ENCODE measurements at places on chromosomes 12 and 14. TPM values are rescaled to one million over a fixed set of nuclear protein-coding genes. Genes with fewer than 3 reads are reported as not detected.
A peak's percentile ranks its signal among the peaks of the same experiment; 100 is the strongest.

GRCh38 chr14:55028476-55028875, 1.4 kb downstream of the SOCS4 start:
- H3K4me1 ChIP-seq, result peaks cover 45% of the 10 kb centered on the region
- no peak for DNase-seq
- peak overlapping the region; percentile 98 for H3K4me3 ChIP-seq

DNA sequence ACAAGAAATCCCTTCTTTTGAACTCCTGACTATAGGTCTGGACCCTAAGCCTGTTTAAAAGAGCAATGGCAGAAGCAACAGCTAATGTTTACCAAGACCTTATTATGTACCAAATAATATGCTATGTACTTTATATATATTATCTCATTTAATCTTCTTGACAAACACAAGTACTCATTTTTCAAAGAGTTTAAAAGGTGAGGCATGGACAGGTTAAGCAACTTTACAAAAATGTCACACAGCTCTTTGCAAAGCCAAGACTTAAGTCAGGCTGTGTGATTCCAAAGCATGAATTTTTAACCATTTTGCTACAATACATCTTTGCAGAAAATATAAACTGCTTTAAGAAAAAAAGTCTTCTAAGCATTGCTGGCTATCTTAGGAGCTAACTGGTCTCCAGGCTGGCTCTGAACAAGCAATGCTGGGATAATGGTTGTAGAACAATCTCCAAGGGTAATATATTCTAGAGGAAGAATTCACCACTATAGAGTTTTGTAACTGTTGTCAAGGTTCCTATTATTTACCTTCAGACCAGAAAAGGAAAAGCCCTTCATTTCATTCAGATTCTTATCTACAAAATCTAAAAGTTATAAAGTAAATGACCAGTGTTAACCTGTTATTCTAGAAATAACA, 22.1 kb downstream of the SYNJ2BP start:
- H3K36me3 ChIP-seq, result peaks cover 17% of the 10 kb centered on the region
- H3K4me3 ChIP-seq, result no peak overlapping the region
- no peak for DNase-seq

PUS7L gene
- 18.7 TPM for total RNA-seq

- H3K27ac ChIP-seq, result no peak overlapping the region
- DNase-seq, result no peak
- peaks cover 3% of the 10 kb centered on the region for H3K27me3 ChIP-seq
- no peak overlapping the region for H3K4me3 ChIP-seq
Measured at GRCh38 chr12:66627988-66628317, 50.9 kb downstream of the GRIP1 start.

CHGA gene
- total RNA-seq, result not detected

GRCh38 chr12:46369095-46369473, 3.5 kb downstream of the SLC38A2 start:
- peak overlapping the region; percentile 99 for H3K27ac ChIP-seq
- H3K36me3 ChIP-seq, result peaks cover 78% of the 10 kb centered on the region
- H3K27me3 ChIP-seq, result peaks cover 4% of the 10 kb centered on the region
- H3K4me1 ChIP-seq, result peaks cover 67% of the 10 kb centered on the region
- peak overlapping the region; percentile 96 for H3K4me3 ChIP-seq
- no peak for DNase-seq

DNA sequence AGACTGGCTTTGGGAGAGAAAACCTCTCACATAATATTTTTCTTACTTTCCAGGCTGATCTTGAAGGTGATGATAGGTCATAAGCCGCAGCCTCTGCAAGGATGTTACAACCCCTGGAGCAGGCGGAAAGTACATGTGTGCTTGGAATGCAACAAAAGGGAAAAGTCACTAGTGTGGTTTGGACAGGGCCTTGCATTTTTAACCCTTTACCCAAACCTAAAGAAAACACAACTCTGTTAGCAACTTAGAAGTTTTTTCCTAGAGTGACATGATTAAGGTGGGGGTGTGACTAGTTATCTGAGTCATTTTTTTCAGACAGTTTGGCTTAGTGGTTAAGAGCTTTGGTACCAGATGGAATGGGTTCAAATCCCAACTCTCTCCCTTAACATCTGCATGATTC, 97.0 kb downstream of the TMEM30B start:
- H3K27ac ChIP-seq, result no peak overlapping the region
- DNase-seq, result no peak
- no peak overlapping the region for H3K4me3 ChIP-seq
- H3K4me1 ChIP-seq, result peaks cover 11% of the 10 kb centered on the region

- no peaks in the 10 kb centered on the region for H3K4me1 ChIP-seq
- no peak overlapping the region for H3K4me3 ChIP-seq
- DNase-seq, result no peak
Measured at GRCh38 chr12:81208187-81208911, 130.5 kb downstream of the ACSS3 start.

DNA sequence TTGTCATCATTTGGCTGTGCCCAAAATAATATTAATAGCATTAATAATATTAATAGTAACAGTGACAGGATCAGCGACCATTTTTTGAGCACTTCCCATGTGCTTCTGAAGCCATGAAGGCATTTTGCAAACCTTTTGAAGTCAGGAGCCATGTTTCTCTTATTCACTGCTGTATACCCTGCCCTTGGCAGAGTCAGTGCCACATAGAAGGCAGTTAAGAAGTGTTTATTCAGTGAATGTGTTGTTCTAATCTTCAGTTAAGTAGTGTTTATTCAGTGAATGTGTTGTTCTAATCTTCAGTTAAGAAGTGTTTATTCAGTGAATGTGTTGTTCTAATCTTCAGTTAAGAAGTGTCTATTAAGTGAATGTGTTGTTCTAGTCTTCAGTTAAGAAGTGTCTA, 319.7 kb upstream of the NAV3 start:
- H3K4me1 ChIP-seq, result no peaks in the 10 kb centered on the region
- H3K27me3 ChIP-seq, result no peaks in the 10 kb centered on the region
- no peak overlapping the region for H3K4me3 ChIP-seq
- no peaks in the 10 kb centered on the region for H3K36me3 ChIP-seq

RPS6KL1 gene
- 4.1 TPM for total RNA-seq

MAP3K9 gene
- total RNA-seq, result 8.0 TPM

SLC2A14 gene
- total RNA-seq, result 0.29 TPM

KCNA1 gene
- not detected for total RNA-seq

DNA sequence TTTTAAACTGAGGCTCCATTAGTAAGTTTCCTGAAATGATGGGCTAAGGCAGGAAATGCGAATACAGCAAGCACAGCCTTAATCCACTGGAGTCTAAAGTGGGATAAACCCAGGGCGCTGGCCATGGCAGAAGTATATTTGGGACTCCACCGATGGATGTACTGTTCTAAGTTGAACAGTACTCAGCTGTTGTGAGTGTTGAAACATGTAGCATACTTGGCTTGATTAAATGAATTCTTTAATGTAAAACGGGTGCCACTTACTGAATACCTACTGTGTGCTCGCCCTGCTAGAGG, 996 bp downstream of the SSPN start:
- no peaks in the 10 kb centered on the region for H3K36me3 ChIP-seq
- H3K4me1 ChIP-seq, result peaks cover 2% of the 10 kb centered on the region
- no peak overlapping the region for H3K4me3 ChIP-seq
- DNase-seq, result no peak

GRCh38 chr12:20364501-20364900, 3.8 kb upstream of the PDE3A start:
- H3K4me1 ChIP-seq, result peaks cover 3% of the 10 kb centered on the region
- H3K27ac ChIP-seq, result no peak overlapping the region
- peaks cover 19% of the 10 kb centered on the region for H3K27me3 ChIP-seq
- no peak overlapping the region for H3K4me3 ChIP-seq

DNA sequence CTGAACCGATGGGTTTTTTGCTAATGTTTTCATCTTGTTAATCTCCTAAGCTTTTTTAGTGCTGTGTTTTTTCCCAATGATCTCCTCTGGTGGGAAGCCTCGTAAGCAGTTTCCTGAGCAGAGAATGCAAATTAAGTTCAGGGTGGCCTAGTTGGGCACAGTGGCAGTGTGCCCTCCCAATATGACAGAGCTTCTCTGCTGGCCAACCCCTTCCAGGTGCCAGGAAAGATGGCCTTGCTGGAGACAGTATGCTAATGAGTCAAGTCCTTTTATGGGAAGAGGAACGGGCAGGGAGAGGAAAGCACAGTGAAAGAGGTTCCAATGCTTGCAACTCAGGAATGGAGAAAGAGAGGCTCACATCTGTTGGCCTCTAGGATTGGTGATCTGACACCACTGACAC, 115.8 kb downstream of the GCH1 start:
- H3K4me1 ChIP-seq, result peaks cover 4% of the 10 kb centered on the region
- DNase-seq, result no peak
- H3K36me3 ChIP-seq, result no peaks in the 10 kb centered on the region
- H3K27ac ChIP-seq, result no peak overlapping the region
- no peaks in the 10 kb centered on the region for H3K27me3 ChIP-seq

KIF26A gene
- total RNA-seq, result 0.65 TPM

GRCh38 chr12:70686907-70687306, 49.7 kb upstream of the PTPRB start:
- no peak overlapping the region for H3K27ac ChIP-seq
- no peaks in the 10 kb centered on the region for H3K4me1 ChIP-seq
- peaks cover 4% of the 10 kb centered on the region for H3K27me3 ChIP-seq

ZNF10 gene
- total RNA-seq, result 7.2 TPM

TEX52 gene
- total RNA-seq, result 0.36 TPM

ZDHHC22 gene
- not detected for total RNA-seq

C14orf39 gene
- not detected for total RNA-seq

- H3K27ac ChIP-seq, result no peak overlapping the region
- no peaks in the 10 kb centered on the region for H3K36me3 ChIP-seq
- peaks cover 19% of the 10 kb centered on the region for H3K4me1 ChIP-seq
- peaks cover 3% of the 10 kb centered on the region for H3K27me3 ChIP-seq
- no peak overlapping the region for H3K4me3 ChIP-seq
- no peak for DNase-seq
Measured at GRCh38 chr12:49626836-49627235, 3.5 kb downstream of the PRPF40B start.

GRCh38 chr12:95787274-95787818, 3.2 kb downstream of the NTN4 start:
- H3K27ac ChIP-seq, result no peak overlapping the region
- H3K4me1 ChIP-seq, result peaks cover 9% of the 10 kb centered on the region
- no peak for DNase-seq
- H3K27me3 ChIP-seq, result peaks cover 51% of the 10 kb centered on the region
- no peak overlapping the region for H3K4me3 ChIP-seq

Data from activated CD8-positive, alpha-beta T cell treated with anti-CD3 and anti-CD28 coated beads for 36 hours (primary cell).